Daoy (cell line): ENCODE measurements at places on chromosomes 1 and 21.

DNA sequence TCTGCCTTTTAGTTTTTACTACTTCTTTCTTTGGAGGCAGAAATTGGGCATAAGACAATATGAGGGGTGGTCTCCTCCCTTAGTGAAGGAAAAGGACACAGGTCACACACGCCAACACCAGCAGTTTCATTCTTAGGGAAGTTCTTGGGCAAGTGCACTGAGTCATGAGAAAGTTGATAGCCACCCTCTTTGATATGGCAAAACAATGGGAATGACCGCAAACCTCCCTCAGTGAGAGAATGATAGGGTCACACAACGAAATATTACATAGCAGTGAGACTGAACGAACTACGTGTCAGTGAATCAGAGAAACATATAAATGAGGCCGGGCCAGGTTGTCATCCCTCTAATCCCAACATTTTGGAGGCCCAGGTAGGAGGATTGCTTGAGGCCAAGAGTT lies 20.0 kb downstream of the IL6R start:
- peak; percentile 74 for DNase-seq

- peak; percentile 42 for DNase-seq
These were observed 360.4 kb upstream of the LYPLAL1 start for GRCh38 chr1:218813237-218813636.

DNA sequence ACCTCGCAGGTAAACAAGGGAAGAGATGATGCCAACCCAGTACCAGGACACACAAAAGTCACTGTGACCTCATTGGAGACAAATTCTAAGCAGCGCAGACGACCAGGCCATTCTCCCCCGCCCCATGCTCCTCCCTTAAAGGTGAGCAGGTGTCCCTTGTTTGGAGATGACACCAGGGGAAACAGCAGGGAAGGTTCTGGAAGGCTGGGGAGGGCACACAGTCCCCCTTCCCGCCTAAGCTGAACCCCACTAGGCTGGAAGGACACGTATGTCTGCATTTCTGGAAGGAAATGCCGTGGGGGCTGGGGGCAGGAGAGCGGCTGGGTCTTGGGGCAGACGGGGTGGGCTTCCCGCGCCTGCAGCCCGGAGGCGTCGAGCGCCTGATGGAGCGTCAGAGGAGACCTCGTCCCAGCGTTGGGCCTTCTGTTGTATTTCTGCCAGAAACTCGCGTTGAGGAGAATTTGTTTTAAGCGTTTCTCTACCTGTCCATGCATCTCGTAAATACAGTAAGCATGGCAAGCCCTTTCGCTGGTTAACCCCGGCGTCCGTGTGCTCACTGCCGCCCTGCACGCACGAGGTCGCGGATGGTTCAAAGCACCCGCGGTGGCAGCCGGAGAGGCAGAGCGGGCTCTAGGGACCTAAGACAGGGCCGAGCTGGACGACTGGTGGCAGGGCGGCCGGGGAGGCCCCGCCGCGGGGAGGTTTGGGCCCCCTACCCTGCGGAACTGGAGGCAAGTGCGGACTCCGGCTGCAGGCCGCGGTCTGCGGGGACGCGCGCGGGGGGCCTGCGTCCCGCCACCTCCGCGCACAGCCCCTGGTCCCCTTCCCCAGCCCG lies 1.2 kb upstream of the LHX4 start:
- DNase-seq: no peak

DNA sequence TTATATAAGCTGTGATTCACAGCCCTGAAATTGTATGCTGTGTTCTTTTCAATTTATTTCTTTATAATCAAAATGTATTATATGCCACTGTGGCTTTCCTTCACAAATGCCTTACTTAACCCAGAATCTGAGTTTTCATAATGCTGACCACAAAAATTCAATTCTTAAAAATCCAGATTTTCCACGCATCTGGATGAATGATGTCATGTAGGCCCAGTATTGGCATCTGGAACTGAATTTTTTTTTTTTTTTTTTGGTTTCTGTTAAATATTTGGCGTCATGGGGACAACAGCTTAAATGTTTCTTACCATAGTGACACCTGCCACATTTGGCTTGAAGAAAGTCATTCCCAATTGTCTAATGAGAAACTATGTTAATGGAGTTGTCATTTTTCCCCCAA lies 296.8 kb downstream of the TM2D1 start:
- no peak for DNase-seq

DNA sequence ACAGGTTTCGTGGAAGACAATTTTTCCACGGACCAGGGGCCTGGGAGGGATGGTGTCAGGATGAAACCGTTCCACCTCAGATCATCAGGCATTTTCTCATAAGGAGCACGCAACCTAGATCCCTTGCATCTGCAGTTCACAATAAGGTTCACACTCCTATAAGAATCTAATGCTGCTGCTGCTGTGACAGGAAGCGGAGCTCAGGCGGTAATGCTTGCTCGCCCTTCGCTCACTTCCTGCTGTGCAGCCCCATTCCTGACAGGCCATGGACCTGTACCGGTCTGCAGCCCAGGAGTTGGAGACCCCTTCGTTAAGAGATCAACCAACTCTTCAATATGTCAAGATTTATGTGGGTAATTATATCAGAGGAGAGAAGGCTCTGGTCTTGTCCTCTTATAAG lies 3.3 kb upstream of the DHX9 start:
- DNase-seq: peak; percentile 12

- no peak for DNase-seq
These were observed 29.1 kb downstream of the C1orf198 start for GRCh38 chr1:230839173-230839572.

DNA sequence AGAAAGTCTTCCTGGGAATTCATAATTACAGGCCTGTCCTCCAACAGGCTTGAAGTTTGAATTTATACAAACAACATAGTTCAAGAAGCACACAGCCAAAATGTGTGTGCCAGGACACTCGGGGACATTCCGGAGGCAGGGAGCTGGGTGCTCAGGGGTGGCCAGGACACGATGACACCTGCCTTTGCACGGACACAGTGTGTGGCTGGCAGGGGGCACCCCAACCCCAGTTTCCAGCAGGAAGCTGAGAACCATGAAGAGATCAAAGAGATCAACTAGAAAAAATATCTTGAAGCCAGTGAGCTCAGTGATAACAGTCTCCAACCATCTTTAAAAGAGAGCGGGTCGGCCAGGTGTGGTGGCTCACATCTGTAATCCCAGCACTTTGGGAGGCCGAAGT lies 32.5 kb upstream of the TRAPPC10 start:
- no peak for DNase-seq

DNA sequence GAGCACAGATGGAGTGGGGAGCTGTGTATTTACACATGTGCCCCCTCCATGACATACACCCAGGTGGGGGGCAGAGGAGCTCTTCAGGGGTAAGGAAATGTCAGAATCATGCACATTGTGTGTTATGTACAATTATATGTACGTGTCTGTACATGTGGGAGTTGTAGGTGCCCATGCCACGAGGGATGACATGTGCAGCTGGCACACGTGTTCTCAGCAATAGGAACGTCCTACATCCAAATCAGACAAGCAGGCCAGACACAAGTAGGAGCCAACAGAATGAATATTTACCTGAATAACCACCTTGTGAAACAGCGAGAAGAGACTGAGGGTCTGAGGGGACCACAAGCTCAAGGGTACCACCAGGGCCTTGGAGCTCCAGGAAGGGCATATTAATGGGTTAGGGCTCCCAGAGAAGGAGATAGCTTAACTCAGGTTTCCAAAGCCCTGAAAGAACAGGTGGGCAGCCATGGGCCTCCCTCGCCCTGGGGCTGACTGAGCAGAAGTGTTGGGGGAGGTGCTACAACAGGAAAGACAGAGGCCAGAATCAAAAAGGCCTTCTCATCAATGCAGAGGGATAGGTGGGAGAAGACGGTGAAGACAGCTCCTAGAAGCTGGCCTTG lies 3.2 kb downstream of the COL16A1 start:
- no peak for DNase-seq

DNA sequence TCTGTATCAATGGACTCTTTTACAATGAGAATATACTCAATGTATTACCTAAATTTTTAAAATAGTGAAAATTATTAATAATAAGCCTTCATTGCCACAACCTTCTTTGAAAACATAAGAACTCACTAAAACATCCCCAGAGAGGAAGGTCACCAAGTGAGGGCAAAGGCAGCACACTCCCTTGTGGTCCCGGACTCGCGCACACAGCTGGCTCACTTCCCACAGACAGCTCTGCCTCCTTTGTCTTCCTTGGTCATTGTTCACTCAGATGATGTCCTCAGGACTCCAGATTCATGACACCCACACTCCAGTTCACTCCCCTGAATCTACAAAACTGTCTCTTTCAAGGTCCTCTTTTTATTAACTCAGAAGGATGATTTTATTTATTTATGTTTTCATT lies 19.2 kb upstream of the UBR4 start:
- no peak for DNase-seq

- DNase-seq: no peak
These were observed 93.2 kb downstream of the PRDM2 start for GRCh38 chr1:13793088-13793730.

DNA sequence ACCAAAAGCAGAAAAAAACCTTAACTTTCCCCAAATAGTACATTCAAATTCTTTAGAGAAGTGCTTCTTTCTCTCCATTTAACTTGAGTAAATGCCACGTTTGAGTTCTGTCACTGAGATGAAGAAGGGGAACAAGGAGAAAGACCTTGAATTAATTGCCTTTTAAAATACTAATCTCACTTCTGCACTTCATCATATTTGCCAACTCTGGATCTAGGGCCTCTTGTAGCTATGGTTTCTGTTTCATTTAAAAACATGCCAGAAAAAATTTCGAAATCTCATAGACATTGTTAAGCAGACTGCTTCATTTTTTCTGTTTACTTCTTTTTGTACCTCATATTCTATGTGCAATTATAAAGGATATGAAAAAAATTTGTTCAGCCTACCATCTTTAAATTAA lies 24.6 kb downstream of the MIXL1 start:
- DNase-seq: no peak

- no peak for DNase-seq
These were observed 27.6 kb downstream of the PODN start for GRCh38 chr1:53089478-53090226.

- no peak for DNase-seq
These were observed 100.4 kb downstream of the PSMG1 start for GRCh38 chr21:39082656-39083376.

GRCh38 chr21:34092262-34092921 lies 19.0 kb downstream of the MRPS6 start:
- peak; percentile 17 for DNase-seq

- DNase-seq: peak; percentile 71
These were observed 51.1 kb upstream of the PDC start for GRCh38 chr1:186511761-186512637.

DNA sequence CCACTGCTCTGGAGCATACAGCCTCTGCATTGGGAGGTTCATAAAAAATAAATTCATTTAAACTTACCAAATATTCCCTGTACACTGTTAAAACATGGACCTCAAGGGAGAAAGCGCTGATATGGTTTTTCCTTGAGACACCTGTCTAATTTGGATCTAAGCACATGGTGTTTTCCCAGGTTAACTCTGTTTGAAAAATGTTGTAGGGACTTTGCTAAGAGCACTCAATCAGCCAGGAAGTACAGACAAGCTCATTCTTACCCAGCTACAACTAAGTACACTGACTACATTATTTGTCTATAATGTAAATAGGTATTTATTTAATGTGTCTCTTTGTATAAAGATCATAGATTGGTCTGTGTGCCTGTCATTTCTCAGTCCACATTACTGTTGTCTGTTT lies 61.8 kb upstream of the BCAR3 start:
- DNase-seq: no peak

DNA sequence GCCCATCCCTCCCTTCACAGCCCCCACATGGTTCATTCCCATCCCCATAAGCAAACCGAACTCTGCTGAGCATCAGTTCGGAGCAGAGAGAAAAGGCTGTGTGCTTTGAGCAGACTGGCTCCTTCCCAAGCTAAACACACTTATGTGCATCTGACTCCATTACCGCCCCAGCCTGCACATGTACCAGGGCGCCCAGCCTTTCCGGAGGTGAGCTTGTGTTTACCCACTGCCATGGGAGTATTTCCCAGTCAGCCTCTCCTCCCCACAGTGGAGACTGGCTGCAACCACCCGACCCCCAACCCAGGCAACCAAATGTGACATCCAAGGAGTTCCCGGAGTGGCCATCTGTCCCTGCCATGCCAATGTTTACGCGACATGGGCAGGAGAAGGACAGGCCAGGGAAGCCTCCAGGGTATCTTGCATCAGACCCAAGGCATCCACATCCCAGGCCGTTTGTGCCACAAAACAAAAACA lies 9.4 kb downstream of the TIAM1 start:
- peak; percentile 87 for DNase-seq

DNA sequence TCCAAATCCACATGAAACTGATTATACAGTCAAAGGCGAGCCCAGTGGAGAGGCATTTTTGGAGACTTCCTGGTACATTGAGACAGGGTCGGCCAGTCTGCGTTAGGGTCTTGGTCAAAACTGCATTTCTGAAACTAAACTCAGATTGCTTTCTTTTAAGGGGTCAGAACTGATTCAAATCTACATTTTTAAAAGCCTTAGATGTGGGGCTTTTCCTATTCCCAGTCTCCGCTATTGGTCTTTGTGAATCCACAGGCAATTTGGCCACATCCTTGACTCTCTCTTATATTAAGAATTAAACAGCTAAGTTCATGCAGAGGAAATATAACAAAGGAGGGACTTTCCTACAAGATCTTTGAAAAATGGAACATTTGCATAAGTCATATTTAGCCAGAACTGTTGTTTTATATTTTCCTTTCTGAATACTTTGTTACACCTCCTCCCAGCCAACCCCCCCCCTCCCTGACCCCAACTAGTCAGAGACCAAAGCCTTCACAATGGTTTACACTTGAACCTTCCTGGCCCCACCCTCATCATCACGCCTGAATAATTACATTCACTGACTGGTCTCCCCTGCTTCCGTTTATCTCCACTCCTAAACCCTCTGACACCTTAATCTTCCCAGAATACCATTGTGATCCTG lies 30.9 kb downstream of the SELL start:
- DNase-seq: no peak

DNA sequence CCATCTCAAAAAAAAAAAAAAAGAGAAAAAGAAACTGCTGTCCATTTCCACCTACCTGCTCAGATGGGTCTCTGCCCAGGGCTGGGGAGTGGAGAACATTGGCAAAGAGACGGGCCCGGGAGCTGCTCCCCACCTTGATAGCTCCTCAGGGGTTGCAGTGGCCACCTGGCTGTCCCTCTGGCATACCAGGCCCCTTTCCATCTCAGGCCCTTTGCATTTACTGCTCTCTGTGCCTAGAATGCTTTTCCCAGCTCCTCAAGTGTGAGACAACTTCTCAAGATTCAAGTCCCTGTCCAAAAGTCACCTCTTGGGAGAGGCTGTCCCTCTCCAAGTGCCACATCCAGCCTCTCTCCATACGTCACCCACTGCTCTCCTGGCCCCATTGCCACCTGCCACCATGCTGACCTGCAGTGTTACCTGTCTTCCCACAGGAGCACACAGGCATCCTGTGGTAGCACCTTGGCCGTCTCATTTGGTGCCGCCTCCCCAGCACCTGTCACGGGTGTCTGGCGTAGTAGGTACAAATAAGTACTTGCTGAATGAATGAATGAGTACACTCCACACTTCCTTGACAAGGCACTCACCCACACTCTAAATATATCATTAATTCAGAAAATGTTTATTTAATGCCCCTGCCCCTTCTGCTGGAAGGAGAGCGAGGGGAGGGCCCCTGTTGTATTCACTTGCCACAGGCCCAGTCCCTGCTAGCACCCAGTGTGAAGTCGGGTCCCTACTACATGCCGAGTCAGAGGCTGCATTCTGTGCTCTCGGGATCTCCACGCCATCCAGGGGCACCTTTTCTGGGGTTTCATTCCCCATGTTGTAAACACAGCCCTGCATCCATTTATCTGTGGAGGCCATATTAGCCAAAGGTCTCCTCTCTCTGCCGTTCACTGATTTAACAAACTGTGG lies 48.8 kb downstream of the DISP3 start:
- DNase-seq: no peak

GRCh38 chr1:17246971-17247370 lies 1.9 kb upstream of the PADI3 start:
- DNase-seq: no peak
